Ureter (tissue), 1 donor: ENCODE measurements at places on chromosomes 5 and 9. TPM values are rescaled to one million over a fixed set of nuclear protein-coding genes. Genes with fewer than 3 reads are reported as not detected.

DNA sequence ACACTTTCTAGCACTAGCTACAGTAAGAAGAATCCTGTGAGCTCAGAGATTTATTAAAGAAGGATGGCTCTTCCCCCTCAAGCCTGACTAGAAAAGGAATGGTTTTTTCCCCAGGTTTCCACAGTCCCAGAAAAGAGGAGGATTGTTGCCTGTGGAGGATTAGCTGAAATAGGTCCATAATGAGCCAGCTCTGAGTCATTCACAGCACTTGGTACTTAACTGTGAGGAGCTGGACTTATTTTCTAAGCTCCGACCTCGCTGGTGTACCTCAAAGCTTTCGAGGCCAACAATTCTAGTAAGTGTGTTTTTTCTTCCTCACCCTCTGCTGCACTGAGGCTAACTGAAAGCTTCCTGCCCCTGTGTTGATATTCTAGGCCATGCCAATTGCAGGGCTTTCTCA, 222.5 kb upstream of the IL12B start:
- no peak for DNase-seq

- DNase-seq = no peak
Measured at GRCh38 chr9:1535599-1535998, 479.5 kb upstream of the SMARCA2 start.

The CNTFR gene
- 9.4 TPM for total RNA-seq

- no peak for DNase-seq
Measured at GRCh38 chr5:116546033-116546742, 28.4 kb downstream of the SEMA6A start.

DNA sequence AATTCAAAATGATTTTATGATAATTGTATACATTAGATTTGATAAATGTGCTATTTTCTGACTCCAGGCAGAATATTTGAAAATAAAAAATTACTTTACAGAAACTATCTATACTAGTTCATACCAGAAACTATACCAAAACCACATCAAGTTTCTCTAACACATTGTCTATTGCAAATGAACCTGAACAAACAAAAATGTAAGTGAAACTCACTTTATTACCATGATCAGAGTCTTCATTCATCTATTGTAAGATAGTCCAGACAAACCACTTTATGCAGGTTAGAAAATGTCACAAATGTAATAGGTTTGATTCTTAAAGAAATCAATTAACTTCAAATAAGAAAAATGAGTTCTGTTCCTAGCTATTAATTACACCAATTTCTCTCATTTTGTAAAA, 99.4 kb downstream of the OXCT1 start:
- DNase-seq = no peak

DNA sequence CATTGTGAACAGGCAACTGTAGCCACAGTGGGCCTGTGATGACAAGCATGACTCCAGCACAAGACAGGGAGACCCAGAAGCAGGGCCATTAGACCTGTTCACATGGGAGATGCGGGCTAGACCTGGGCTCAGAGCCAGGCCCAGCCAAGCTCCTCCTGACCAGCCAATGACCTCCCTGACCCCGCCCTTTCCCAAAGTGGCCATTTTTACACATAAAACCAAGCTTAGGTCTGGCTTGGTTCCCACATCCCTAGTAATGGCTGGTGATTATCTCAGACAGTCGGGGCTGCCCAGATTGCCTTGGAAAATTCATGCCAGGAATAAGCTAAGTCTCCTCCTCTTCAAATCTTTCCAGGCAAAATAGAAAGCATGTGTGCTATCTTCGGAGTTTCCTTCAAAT, 94.1 kb downstream of the FRMD3 start:
- DNase-seq = no peak
